ENCODE measurements at places on chromosomes 5 and 9.

DNA sequence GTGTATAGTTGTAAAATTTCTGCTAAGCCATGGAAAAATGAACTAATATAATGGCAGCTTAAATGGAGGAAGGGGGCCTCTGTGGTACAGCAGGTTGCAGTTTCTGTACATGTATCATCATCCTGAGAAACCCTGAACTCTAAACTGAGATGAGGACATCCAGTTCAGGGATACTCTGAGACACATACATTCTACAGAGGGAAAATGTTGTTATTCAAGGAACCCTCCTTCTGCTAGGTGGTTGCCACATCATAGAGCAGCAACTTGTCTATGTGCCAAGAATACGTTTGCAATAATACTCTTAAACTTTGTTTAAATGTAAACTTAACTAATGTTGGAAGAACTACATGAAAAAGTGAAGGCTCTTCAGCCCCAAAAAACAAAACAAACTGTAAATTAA is 1310.8 kb upstream of the WWC1 start:
- DNase-seq, result no peak

GRCh38 chr5:158609333-158610050 is 490.2 kb downstream of the EBF1 start:
- no peak for DNase-seq

DNA sequence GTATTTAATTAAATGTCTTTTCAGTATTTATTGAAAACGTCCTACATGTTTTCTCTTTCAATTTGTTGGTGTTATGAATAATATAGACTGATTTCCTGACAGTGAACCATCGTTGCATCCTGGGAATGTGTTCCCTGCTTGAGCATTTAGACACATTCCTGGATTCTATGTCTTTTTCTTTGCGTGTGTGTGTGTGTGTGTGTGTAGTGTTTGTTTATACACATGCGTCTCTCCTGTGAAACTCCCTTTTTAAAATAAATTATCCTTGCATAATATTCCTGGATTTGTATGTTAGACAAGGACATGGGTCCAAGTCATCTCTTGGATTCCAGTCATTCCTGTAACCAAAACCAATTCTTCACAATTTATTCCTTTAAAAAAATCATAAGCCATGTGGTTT is 153.4 kb downstream of the HSPA4 start:
- DNase-seq, result no peak

GRCh38 chr5:172350212-172351181 is 66.9 kb upstream of the UBTD2 start:
- no peak for DNase-seq

DNA sequence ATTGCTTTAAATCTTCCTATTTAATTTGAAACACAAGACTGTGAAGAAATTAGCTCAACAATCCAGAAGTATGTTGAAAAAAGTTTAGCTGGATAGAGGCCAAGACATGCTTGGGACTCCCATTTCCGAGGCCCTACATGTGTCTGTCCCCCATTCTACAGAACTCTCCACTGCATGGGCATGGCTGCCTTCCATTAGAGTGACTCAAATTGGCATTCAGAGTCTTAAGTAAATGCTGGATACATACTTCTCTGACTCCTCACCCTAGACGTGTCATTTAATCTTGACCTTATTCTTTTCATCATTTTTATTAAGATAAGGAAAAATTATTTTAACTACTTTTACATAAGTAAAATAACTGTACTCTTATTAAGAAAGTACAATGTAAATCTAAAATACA is 530.4 kb upstream of the CDH9 start:
- peak; percentile 26 for DNase-seq

GRCh38 chr5:113330533-113331208 is 104.1 kb downstream of the TSSK1B start:
- DNase-seq, result peak; percentile 58

GRCh38 chr9:87597710-87598443 is 100.2 kb downstream of the DAPK1 start:
- DNase-seq, result no peak

- DNase-seq, result peak; percentile 38
Measured at GRCh38 chr9:98457726-98458370, 202.4 kb upstream of the TBC1D2 start.

DNA sequence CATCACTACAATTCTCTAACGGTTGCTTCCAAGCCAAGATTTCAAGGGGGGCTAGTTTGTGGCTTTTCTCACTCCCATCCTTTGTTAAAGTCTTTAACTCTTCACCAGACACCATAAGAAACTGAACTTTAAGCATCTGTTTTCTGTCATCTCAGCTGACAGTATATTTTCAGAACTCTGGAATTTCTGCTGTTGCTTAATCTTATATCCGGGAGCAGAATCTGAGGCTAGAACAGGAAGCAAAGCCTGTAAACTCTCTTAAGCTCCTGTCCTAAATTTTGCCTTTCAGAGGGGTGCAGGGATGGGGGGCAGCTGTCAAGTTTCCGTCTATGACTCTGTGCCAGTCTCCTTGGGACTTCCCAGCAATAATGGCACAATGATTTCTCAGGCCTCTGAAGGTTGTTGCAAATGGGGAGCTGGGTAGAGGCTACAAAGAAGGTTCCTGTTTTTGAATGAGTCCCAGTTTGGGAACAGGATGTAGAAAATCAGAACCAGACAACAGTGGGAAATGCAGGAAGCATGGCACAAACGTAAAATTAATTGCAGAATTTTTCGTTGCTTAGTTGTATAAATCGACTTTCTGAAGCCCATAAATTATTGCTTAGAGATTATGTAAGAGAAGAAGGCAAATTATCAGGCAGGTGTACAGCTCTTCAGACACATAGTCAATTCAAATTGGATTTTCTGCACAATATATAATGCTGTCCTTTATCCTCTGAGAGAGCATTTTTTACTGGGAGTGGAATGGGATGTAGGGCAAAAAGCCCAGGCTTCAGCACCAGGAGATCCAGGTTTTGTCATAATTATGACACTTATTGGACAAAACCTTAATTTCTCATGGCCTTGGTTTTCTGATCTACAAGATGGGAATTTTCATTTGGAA is 430.9 kb downstream of the DMAC1 start:
- no peak for DNase-seq

DNA sequence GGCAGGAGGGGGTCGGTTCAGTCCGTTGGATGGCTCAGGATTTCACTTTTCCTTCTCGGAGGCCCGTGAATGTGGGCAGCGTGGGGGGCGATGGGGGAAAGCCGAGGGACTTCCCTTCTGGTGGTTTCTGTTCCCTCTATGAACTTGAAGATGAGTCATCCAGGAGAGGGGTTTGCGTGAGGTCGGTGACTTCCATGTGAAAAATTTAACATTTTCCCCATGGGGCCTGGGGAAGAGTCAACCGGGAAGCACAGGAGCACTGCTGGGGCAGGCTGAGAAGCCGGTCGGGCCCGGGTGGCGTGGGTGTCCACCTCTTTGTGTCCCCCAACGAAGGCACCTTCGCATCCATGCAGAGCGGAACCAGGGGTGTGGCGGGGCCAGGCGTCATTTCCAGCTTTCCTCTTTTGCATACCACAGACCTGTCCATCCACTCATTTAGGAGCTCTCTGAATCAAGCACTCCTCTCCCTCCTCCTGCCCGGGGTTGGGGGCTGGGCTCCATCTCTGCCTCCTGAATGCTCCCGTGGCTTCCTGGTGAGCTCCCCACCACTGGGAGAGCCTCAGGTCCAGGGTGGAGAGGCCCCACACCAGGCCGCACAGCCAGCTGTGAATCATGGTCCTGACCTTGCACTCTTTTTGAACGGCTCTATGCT is 68.4 kb downstream of the ANKRD33B start:
- DNase-seq, result peak; percentile 85

DNA sequence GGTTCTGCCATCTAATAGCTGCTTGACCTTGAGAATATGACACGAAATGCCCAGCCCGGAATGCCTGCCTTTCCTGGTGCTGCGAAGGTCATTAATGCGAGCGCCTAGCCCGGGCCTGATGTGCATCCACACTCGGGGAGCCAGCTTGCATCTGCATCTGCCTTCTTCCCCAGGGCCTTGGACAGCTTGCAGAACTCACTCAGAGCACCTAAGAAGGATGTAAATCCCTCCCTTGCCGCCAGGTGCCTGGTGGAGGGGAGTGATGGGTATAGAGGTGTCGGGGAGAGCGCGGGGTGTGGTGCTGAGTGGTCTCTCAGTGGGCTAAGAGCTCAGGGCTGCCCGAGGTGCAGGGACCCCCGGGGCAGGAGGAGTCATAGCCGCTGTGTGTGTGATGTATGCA is 127.2 kb downstream of the MRPL36 start:
- no peak for DNase-seq

DNA sequence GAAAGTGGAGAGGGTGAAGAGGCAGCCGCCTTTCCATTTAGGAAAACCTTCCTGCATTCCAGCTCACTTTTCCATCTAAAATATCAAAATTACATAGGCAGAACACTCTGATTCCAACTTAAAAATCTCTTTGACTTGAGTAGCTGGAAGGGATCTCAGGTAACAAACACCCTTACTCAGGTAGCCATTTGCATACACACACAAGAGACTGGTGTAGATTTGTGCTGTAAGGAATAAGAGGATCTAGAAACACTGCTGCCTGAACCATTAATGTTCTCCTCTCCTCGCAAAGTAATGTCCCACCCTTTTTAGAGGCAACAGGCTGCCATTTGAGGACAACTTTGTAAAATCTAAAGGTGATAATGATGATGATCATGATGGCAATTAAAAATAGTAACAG is 53.5 kb downstream of the BNC2 start:
- no peak for DNase-seq

- DNase-seq, result peak; percentile 38
Measured at GRCh38 chr5:177133853-177134696, 502 bp downstream of the NSD1 start.

GRCh38 chr9:20477940-20478620 is 144.2 kb downstream of the MLLT3 start:
- peak; percentile 66 for DNase-seq

DNA sequence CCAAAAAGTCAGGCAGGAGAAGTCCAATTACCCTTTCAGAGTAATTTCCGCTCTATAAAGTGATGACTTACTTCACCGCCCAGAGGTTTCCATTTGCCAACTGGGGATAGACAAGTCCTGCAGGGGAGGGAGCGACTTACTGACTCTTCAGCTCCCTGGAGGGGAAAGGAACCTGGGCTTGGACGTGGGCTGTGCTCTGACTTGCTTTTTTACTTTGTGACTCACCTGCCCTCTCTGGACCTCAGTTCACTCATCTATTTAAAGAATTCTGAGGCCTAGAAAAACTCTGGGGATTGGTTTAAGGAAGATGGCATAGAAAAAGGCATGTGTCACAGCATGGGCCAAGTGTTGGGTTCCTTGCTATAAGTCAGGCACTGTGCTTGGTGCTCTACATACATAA is 180.4 kb upstream of the TRIM32 start:
- DNase-seq, result peak; percentile 36

DNA sequence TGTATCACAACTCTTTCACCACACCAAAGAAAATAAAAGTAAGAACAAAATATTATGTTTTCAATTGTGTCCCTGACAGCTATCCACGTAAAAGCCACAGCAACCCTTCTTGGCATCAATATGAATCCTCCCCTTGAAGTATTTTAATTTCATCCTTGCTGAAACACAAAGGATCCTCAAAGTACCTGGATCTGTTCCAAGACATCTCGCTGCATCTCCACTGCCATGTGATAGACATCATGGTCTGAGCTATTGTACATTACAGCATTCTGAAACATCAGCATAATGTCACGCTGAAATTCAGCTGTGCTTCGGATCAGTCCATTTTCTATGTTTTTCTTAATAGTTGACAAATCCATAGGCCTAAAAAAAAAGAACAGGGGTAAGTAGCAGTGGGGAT is 17.7 kb downstream of the BRD8 start:
- DNase-seq, result no peak

DNA sequence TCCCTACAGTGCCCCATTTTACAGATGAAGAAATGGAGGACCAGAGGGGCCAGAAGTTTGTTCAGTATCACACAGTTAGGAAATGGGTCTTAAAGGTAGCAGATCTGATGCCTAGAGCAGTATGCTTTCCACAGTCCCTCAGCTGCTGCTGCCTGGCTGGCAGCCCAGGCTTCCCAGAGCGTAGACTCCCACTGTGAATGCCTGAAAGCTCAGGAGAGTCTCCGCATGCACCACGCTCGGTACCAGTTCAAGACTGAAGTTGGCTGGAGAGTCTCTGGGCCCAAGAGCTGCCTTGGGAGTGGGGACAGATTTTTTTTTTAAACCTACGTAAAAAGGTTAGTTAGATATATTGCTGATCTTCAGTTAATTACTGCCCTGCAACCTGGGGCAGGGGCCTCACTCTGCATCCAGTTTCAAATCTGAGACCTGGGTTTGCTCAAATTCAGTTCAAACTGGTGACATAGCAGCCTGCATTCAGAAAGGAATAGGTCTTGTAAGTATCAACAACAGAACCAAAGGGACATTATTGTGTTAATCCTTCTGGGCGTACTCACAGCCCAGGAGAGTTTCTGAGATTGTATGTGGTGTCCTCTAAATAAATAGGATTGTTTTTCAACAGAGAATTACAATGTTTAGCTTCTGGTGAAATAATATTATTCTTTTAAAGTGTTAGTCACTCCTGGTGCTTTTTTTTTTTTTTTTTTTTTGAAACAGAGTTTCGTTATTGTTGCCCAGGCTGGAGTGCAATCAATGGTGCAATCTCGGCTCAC is 8.3 kb downstream of the NANS start:
- DNase-seq, result no peak

GRCh38 chr5:170082701-170083100 is 23.0 kb upstream of the FOXI1 start:
- no peak for DNase-seq

DNA sequence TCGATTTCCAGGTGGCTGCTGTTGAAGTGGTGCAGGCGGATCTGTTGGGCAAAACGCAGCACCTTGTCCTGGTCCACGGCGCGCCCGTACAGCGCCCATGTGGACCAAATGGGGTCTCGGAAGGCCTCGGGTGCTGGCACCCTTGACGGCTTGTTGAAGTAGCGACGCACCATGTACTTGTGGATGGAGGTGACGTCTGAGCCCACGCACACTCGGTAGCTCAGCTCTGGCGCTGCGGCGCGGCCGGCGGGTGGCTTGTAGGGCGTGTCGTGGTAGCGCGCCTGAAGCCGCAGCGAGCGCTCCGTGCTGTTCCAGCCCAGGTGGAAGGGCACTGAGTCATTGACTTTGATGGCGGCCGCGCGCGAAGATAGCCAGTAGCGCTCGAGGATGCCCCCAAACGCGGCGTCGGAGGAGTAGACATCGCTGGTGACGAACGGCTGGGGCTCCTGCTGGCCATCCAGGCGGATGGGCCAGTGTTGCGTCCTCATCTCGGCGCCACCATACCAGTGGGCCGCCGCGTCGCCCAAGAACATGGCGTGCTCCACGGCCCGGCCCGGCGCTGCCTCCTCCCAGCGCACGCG is 4.7 kb downstream of the MYORG start:
- DNase-seq, result no peak

DNA sequence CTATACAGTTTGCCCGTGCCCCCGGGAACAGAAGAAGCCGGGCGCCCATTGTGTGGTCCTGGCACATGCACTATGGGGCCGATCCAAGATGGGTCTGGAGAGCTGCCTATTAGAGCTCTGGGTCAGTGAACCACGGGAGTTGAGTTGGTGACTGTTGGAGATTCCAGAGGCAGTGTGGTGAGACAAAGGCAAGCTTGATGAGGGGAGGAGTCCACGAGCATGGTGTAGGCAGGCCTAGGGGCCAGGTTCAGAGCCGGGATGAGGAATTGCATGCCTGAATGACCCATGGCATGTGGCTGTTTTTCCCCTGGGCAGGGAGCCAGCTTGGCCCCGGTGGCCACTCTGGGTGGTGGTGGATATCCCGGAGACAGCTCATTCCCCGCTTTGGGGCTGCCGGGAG is 84.4 kb upstream of the STC2 start:
- peak; percentile 83 for DNase-seq

Data from M059J (cell line).